Omental fat pad (tissue), 4 donors: ENCODE measurements at places on chromosomes 2 and 18.

DNA sequence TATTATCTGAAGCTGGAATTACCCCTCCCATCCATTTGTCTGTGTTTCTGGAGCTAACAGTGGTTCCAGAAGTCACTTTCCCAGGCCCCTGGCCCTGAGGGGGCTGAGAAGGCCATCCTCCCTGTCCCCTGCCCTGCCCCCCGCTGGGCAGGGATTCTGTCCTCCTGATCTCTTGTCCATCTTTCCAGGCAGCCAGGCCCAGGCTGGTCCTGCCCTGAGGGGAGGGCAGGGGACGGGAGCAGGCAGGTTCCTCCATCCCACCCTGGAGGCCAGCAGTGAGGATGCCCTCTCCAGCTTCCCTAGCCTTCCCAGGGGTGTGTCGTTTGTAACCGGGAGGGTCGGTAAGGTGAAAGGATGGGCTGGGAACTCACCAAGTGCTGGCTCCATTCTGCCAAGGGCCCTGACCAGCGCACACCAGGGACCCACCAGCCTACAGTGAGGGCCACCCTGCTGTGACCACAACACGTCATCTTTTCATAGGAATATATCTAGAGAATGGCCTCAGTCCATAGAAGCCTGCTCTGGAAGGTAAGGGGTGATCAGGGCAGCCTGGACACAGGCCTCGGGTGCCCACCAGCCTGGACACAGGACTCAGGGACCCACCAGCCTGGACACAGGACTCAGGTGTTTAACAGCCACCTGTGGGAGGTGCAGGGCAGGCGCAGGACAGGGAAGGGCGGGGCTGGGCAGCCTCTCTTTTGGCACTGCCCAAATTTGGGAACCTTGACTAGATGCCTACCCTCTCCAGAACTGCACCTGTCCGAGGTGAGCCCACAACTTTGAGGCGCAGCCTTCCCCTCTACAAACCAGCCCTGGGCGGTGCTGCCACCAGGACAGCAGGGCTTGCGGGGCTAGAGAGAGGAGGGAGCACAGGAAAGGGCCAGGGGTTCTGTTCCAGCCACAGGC is 35.8 kb upstream of the GPC1 start:
- no peak for DNase-seq

DNA sequence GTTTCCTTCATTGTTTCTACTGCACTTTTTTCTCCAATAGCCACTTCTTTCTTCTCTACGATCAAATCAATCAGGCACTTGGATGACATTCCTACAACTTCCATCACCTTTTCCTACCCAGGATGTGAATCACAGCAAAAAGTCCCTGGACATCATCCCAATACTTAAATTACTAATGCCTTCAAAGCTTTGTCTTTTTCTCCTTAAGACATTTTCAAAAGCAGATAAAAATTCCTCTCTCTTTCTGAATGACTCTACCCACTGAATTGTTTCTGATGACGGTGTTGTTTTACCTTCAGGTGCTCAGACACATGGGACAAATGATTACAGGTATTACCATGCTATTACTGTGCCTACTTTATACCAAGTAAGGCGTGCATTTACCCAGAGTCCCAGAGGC is 500.9 kb downstream of the FBXO15 start:
- DNase-seq = no peak

GRCh38 chr2:105872142-105872728 is 127.5 kb downstream of the NCK2 start:
- DNase-seq = no peak

DNA sequence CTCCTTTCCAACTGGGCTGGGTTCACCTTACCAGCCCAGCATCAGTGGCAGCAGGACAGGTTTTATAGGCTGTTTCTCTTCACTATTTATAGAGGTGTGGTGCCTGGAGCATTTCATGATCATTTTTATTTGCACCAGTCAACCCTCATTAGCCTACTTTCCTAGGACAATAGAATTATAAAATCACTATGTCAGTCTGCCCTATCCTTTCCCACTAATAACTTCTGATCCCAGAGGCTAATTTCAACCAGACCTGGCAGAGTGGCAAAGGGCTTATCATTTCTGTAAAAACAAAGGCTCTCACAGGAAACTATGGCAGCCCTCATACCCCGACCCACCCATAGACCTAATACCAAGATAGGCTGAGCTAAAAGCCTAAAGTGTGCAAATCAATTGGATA is 243.5 kb upstream of the TMEFF2 start:
- DNase-seq = no peak

- no peak for DNase-seq
Measured at GRCh38 chr2:151379169-151379568, 21.8 kb downstream of the TNFAIP6 start.

GRCh38 chr2:43001787-43002468 is 209.5 kb upstream of the HAAO start:
- no peak for DNase-seq

DNA sequence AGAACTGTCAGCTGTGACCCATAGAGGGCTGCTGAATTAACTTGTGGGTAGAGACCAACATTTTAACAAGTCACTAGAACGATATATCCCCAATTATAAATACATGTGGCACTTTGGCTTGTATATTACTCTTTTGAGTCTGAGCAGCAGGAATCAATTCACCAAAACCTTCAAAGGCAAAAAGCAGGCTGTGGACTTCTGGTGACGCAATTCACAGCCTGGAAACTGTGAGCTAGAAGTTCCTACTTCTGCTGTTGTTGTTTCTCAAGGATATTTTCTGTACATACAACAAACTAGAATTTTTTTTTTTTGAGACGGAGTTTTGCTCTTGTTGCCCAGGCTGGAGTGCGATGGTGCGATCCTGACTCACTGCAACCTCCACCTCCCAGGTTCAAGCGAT is 37.3 kb downstream of the PTCD3 start:
- DNase-seq = no peak

DNA sequence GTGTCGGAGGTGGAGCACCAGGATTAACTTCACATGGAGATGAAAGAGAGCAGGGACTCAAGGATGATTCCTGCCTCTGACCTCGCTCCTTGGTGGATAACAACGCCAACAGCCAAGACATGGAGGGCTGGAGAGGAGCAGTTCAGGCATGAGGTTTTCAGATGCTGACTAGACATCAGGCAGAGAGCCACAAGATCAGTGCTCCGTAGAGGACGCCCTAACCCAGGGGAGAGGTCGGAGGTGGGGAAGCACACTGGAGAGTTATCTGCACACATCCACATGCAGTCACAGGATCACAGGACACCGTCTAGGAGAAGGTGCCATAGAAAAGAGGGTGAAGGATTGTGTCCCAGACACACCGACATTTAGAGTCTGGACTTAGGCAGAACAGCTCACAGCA is 344.3 kb downstream of the EIPR1 start:
- DNase-seq = no peak

- no peak for DNase-seq
Measured at GRCh38 chr2:149507974-149508373, 79.6 kb downstream of the MMADHC start.

DNA sequence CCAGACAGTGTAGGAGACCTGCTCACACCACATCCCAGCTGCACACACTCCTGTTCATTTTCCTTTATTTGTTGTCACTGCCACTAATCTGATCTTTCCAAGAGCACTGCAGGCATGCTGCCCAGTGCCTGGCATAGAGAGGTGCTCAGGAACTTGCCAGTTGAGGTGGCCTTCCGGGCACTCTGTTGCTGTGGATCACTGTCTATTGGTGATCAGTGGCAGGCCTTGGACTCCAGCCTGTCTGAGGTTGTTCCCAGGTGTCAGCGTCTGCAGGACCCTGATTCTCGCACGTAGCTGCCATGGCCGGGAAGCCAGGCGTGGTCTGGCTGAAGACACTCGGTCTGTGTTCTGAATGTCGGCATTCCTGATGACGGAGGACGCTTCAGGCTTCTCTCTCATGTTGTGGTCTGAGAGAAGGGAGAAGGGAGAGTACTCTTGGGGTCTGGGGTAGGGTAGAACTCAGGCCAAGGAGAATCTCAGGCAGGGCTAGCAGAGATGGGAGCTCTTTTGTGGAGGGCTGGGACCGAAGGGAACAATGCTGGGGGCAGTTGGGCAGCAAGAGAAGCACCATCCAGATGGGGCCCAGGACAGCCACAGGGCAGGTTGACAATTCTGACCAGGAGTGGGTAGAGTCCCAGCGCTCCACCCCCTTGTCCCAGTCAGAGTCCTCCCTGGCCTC is 240.9 kb downstream of the MYCN start:
- no peak for DNase-seq

GRCh38 chr2:109558076-109558882 is 55.5 kb downstream of the SEPTIN10 start:
- DNase-seq = no peak
